ENCODE measurements at places on chromosomes 3 and 15.

DNA sequence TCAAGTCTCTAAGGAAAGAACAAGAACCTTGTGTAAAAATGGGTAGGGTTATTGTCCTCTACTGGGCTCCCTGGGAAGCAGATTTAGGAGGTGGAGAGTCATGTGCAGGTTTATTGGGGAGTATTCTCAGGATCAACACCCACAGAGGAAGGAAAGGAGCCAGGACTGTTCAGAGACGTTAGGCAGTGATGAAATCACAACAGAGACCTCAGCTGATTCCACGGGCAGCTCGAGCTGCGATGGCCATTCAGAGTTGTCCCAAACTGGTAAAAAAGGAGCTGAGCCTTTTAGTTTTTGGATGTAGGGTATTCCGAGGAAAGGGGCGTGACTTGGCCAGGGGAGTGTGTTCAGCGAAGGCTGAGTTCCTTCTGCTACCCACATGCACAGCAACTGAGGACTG is 85.0 kb downstream of the RORA start:
- DNase-seq = no peak

- no peak for DNase-seq
Measured at GRCh38 chr3:99396651-99397275, 241.6 kb upstream of the COL8A1 start.

DNA sequence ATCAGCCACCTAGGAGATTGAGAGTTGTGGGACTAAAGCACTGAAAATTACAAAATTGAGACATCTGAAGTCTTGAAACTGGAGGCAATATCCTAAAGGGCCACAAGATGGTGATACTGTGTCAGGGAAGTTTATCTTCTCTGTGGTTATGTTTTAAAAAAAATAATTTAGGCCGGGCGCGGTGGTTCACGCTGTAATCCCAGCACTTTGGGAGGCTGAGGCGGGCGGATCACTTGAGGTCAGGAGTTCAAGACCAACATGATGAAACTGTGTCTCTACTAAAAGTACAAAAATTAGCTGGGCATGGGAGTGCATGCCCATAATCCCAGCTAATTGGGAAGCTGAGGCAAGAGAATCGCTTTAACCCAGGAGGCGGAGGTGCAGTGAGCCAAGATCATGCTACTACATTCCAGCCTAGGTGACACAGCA is 17.9 kb upstream of the NIT2 start:
- no peak for DNase-seq

- DNase-seq = no peak
Measured at GRCh38 chr3:134364936-134365765, 9.1 kb downstream of the AMOTL2 start.

- no peak for DNase-seq
Measured at GRCh38 chr15:44311136-44311535, 22.6 kb downstream of the GOLM2 start.

DNA sequence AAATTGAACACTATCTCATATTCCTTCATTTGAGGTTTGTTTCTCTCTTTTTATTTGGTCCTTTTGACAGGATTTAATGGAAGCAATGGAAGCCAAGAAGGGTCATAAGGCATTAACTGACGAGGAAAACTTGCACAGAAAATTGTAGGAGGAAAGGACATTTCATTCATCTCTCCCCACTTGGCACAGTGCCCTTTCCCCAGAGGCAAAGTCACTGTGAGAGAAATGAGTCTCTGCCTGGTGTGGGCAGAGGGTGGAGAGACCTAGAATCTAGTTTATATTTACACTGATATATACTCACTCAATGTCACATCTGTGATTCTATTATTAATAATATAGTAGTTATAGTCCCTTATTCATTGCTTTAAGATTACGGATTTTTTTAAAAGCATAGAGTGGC is 324.6 kb upstream of the IL12A start:
- DNase-seq = no peak

- DNase-seq = no peak
Measured at GRCh38 chr15:48722764-48723661, 77.5 kb upstream of the FBN1 start.

DNA sequence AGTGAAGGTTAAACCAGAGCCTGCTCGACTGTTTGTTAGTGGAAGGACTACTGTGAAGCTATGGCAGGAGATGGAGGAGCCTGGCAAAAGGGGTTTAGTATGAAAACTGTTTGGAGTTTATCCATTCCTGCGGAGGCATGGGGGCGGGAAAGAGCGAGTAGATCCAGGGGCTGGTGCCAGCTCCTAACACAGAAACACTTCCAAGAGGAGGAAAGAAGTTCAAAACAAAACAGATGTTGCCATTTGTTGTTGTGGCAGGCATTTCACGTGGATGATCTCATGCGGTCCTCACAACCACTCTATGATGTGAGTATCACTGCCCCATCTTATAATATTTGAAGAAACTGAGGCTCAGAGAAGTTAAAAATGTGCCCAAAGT is 30.7 kb upstream of the KY start:
- DNase-seq = no peak

GRCh38 chr3:37347941-37348340 is 173.6 kb upstream of the LRRFIP2 start:
- DNase-seq = no peak

GRCh38 chr15:63539521-63539920 is 35.1 kb downstream of the USP3 start:
- DNase-seq = no peak

GRCh38 chr3:38368238-38368637 is 21.7 kb downstream of the XYLB start:
- DNase-seq = no peak

- no peak for DNase-seq
Measured at GRCh38 chr3:152466784-152467183, 198.1 kb downstream of the MBNL1 start.

DNA sequence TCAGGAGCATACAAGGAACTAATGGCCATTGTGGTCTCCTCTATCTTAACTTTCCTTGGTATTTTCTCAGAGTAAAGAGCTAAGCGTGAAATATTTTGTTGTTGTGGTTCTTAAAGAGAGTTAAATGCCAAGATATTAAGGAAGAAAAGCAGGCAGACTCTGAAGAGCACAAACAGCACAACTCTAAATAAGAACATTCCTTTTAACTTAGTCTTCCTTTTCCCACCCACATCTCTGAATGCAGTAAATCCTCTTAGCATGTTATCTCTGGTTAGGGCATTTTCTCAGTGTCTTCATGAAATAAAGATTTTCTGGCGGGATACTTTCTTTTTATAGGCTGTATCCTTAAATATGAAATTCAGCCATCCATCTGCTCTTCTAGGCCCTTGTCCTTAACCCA is 1.5 kb downstream of the GPR87 start:
- DNase-seq = no peak

DNA sequence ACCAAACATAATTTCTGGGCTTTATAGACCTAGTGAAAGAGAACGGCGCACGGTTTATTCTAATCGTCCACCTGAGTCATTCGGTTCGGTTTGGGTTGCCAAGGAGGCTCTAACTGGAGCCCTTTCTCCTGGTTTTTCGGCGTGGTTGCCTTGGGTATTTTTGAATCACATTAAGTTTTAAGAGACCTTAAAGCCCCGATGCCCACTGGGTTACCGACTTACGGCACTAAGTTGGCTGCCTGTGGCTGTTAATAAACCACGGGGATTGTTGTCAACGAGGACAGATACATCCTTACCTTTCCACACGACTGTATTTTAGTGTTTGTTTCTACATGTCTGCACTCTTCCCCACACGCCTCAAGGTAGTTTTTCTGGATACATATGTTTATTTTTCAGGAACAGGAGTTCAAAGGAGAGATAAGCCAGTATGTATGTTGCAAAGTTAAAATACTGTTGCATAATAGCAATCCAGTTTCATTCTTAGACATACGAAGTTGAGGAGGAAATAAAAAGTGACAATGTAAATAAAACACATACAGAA is 1.2 kb upstream of the ANP32A start:
- no peak for DNase-seq

DNA sequence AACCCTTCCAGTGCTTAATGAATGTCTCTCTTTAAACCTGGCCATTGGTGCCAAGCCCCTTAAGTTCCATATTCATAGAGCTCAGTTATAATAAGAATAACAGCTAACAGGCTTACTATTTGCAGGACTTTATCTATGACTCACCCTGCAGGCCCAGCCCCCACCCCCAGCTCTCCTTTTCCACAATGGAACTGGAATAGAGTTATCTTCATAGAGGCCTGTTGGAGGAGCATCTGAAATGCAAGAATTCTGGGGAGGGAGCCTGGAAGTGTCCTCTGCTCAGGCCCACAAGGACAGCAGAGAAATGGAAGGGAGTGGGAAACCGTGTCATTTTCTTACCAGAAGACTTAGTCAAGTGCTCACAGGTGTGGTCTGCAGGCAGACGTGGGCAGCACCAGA is 52.8 kb downstream of the SEMA5B start:
- no peak for DNase-seq

- no peak for DNase-seq
Measured at GRCh38 chr3:12194669-12195161, 36.0 kb upstream of the TIMP4 start.

DNA sequence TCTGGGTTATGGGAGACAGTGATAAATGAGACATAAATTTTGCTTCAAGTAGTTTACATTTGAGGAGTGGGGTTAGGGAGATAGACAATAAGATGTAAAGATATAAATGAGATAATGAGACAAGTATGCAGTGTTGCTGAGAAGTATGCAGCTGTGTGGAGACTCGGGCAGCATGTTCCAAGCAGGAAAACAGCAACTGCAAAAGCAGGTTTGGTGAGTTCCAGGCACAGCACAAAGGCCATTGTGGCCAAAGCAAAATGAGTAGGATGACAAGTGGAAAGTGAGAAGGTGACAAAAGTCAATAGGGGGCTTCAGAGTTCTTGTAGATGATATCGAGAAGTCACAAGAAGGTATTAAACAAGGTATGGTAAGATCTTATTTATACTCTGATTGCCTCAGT is 259.1 kb upstream of the PEX5L start:
- no peak for DNase-seq

- DNase-seq = no peak
Measured at GRCh38 chr15:93105485-93105884, 16.5 kb upstream of the RGMA start.

- no peak for DNase-seq
Measured at GRCh38 chr3:107430214-107430995, 53.2 kb downstream of the CCDC54 start.

GRCh38 chr15:64907991-64908390 is 3.7 kb upstream of the ANKDD1A start:
- no peak for DNase-seq

- DNase-seq = no peak
Measured at GRCh38 chr3:35965908-35966307, 326.6 kb downstream of the ARPP21 start.

GRCh38 chr15:43246261-43246774 is 20.4 kb downstream of the TGM5 start:
- DNase-seq = no peak

- no peak for DNase-seq
Measured at GRCh38 chr3:177932750-177933660, 603.2 kb upstream of the KCNMB2 start.

DNA sequence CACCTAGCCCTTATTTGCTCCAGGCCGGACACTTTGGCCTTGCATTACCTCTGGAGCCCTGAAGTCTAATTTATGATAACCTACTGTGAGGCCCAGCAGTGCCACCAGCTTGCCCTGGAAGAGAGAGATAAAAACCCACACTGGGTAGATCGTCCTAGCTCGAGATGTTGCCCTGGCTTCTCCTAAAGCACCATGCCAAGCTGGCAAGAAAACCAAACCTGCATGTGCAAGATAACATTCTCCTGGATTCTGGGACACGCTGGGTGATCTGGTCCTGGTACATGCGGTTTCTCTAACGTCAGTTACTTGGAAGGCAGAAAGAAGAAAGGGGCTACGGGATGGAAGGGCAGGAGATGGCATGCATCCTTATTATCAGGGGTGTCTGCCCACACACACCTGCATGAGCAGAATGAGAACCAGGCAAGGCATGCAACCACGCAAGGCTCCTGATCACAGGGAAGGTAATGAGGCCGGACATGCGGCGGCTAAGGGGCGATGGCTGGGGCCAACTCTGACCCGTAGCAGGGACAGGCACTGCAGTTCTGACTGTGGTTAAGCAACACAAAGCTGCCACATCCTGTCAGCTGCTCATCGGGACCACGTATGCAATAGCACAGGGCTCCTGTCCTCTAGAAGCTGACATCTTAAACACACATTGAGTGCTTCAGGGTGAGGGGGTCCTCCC is 73.0 kb downstream of the OXNAD1 start:
- DNase-seq = no peak
